Activated CD4-positive, alpha-beta T cell treated with anti-CD3 and anti-CD28 coated beads, Interleukin-2, amount 50 U/mL, for 16 hours (primary cell): ENCODE measurements at places on chromosomes 16 and 17.

- DNase-seq = no peak
These were observed 221.4 kb downstream of the MAF start for GRCh38 chr16:79379095-79379494.

- DNase-seq = no peak
These were observed 28.0 kb downstream of the DCUN1D3 start for GRCh38 chr16:20871941-20872815.

DNA sequence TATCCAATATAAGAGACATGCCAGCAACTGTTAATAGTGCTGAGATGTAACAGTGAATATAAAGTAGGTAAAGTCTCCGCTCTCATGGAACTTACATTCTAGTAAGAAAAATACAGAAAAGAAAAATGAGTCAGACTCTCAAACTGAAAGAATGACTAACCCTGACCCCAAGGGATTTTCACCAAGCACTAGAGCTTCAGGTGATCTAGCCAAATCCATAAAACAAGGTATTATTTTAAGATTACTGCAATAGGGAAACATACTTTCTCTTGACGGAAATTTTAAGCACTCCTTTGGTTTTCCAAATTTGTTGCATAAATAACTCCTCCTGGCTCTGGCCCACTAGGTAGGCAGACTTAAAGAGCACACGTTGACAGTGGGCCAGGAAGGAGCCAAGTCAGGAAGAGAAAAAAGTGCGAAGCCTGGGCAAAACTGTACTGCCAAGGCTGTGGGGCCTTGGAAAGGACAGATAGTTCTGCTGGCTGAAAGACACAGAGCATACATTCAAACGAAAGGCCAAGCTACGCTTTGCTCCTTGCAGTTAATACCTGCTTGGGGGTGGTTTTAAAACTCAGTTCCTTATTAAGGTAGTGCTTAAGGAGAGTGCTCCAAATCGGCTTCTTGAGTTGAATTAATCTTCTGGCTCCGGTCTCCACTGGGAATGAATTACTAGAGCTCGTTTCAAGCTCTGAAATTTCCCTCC is 1.4 kb downstream of the GOT2 start:
- DNase-seq = peak; percentile 69

- no peak for DNase-seq
These were observed 79.4 kb downstream of the GOSR1 start for GRCh38 chr17:30556374-30557332.

- DNase-seq = peak; percentile 27
These were observed 344 bp downstream of the PSME3IP1 start for GRCh38 chr16:57185446-57185944.

GRCh38 chr17:35514564-35514963 is 22.9 kb downstream of the SLFN12L start:
- DNase-seq = no peak

- DNase-seq = no peak
These were observed 243.9 kb upstream of the RBFOX1 start for GRCh38 chr16:7088711-7089110.

DNA sequence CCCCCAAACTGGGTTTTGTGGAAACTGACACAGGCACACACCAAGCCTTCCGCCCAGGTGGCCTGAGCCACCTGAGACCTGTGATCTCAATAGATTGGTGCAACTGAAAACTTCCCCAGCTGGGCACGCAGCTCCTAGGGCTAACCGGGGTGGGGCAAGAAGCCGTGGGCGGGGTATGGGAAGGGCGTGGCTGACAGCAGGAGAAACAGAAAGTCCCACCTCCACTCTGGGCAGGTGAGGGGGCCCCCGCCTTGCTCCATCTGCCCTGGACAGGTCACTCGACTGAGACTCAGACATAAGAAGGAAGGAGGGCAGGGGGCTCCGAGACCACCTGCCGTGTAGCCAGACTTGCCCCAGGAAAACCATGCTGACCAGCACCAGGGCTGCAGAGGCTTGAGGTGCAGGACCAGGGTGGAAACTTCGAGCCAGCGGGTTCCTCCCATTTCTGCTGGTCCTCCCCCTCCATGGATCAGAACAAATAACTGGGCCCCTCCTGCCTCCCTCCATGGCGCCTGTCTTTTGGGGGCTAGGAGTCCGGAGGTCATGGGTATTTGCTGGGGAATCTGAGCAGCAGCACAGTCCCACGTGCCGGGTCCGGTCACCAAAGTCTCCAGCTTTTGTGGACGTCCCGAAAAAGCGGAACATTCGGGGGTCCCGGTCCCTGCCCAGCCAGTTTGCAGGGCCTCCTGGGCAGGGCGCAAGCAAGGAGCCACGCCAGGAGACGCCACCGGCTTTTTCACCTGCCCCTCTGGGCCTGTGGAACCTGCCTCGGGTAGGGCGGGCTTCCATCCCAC is 1.3 kb downstream of the TIMP2 start:
- peak; percentile 35 for DNase-seq

DNA sequence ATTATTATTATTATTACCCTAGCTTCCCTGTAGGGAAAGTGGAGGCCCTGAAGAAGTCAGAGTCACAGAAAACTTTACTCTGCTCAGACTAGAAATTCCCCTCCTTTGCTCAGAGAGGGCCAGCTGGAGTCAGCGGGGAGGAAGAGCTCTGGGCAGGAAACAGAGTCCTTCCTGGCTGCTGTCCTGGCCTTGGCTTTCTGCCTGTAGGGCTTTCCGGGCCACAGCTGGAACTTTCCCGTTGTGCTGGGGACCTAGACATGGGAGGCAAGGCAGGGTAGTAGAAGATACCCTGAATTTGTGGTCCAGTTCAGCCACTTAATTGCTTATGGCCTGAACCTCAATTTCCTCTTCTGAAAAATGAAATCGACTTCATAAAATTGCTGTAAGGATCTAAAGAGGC is 14.0 kb upstream of the CCL2 start:
- DNase-seq = no peak

GRCh38 chr16:73040735-73041402 is 7.1 kb downstream of the ZFHX3 start:
- DNase-seq = no peak

GRCh38 chr17:74659889-74660288 is 36.4 kb upstream of the CD300E start:
- no peak for DNase-seq

GRCh38 chr16:8380311-8380710 is 210.0 kb downstream of the TMEM114 start:
- DNase-seq = no peak

- DNase-seq = no peak
These were observed 7.9 kb downstream of the TBX4 start for GRCh38 chr17:61459939-61460718.

DNA sequence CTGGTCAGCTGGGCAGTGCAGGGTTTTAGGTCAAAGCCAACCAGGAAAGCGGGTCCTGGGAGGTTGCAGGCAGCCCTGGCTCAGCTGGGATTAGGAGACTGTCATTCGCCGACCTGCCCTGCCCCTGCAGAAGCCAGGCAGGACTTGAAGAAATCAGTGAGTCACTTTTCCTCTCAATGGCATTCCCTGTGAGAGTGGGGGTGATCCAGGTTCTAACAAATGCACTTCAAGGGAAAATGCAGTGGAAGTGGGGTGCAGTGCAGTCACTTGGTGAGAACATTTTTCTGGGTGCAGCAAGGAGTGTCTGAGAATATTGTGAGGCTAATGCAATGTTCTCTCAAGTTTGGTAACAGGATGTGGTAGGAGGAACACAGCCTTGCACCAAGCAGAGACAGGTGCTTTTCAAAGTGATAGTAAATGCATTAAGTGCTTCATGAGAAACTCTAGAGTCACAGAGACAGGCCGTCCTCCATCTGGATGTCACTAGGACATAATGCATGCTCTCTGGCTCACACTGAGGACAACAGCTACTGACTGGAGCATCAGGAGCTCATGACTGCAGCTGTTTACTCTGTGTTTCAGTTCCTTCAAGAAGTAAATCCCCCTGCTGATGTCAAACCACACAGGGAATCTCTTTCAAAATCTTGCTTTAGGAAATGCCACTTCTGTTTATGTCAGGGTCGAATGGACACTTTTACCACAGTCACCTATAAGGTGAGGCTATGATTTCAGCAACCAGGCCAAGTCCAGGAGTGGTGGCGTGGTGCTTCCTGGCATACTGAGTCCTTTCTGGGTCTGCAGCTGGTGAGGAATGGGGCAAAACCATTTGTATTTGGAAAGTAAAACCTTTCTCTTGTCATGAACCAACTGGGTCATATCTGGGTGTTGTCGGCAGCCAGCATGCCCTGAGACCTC is 16.7 kb downstream of the CDK5R1 start:
- DNase-seq = peak; percentile 79

GRCh38 chr16:63890081-63890480 is 1231.8 kb downstream of the CDH11 start:
- DNase-seq = no peak

DNA sequence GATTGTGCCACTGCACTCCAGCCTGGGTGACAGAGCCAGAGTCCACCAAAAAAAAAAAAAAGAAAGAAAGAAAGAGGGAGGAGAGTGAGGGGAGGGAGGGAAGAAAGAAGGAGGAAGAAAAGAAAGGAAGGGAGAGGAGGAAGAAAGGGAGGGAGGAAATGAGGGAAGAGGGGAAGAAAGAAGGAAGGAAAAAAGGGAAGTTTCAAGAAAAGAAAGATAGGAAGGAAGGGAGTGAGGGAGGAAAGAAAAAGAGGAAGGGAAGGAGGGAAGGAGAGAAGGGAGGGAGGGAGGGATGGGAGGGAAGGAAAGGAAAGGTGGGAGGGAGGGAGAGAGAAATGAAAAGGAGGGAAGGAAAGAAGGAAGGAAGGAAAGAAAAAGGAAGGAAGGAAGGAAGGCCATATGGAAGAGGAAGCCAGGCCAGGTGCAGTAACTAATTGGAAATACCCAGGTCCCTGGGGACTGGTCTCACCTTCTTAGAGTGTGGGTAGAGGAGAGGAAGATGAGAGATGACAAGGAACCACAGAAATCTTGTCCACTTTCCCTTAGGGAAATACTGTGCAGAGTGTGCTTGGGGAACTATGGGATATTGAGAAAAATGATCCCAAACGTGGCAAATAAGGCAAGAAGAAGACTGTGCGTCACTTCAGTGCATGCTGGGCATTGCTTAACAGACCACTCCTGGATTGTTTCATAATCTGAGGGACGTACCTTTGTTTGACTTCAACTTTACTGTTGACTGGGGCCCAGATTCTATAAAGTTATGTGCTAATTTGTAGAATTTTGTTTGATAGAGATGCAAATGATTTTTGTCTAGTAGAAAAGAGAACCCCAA is 15.1 kb upstream of the CSNK2A2 start:
- no peak for DNase-seq

- DNase-seq = peak; percentile 44
These were observed 1.0 kb upstream of the HEXIM2 start for GRCh38 chr17:45160447-45161287.

GRCh38 chr16:76959166-76959565 is 231.8 kb upstream of the MON1B start:
- no peak for DNase-seq

DNA sequence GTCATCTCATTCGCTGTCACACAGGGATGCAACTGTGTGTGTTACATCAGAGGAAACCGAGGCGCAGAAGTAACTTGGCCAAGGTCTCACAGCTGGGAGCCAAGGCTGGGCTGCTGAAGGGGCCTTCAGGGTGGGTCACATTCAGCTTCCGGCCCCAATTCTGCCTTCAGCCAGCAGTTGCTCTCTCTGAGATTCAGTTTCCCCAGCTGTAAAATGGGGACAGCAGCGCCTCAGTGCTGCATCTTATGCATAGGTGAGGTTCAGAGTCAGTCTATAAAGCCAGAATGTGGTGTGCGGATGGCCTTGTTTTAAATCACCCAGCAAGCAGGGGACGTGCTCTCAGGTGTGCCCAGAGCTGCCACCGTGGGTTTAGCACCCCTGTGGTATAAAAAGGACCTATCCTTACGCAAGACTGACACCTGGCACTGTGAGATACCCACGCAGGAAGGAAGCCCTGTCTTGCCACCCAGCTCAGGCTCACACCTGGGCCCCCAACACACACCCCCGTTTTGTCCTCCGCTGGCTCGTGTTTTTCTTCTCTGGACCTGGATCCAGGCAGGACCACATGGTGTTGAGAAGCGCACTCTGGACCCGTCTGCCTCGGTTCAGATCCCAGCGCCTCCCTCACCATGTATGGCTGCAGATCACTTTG is 94.6 kb upstream of the GSE1 start:
- no peak for DNase-seq
